Naive thymus-derived CD4-positive, alpha-beta T cell (primary cell): ENCODE measurements at places on chromosomes 6 and 20. TPM values are rescaled to one million over a fixed set of nuclear protein-coding genes. Genes with fewer than 3 reads are reported as not detected.

DNA sequence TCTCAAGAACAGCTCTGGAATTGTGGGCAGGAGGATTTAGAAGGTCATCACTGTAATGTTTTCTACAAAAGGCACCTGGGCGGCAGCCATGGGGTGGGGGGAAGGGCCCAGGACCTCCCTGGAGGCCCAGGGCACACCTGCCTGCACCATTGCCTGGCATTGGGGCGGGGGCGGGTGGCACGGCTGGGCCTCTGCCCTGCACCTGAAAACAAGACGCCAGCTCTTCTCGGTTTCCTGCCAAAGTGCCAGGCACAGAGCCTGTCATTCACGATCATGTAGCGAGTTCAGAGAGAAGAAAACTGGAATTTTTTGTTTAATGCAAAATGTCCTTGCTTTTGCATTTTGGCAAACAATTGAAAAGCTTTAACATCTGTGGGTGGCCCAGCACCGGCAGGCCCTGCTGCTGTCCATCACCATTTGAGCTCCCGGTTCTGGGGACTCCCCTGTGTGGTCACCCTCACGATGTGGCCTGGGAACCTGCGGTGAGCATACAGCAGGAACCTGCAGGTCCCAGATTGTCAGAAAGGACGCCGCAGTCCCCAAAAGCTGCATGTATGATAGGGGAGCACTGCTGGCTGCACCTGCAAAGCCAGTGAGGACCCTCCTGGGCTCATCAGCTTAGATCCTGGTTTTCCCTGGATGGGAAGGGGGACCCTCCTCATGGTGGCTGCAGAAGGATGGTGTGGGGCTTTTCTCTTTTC, 262.9 kb downstream of the CDH4 start:
- DNase-seq: no peak

GRCh38 chr20:51169813-51170212, 146.9 kb upstream of the KCNG1 start:
- DNase-seq: no peak

DNA sequence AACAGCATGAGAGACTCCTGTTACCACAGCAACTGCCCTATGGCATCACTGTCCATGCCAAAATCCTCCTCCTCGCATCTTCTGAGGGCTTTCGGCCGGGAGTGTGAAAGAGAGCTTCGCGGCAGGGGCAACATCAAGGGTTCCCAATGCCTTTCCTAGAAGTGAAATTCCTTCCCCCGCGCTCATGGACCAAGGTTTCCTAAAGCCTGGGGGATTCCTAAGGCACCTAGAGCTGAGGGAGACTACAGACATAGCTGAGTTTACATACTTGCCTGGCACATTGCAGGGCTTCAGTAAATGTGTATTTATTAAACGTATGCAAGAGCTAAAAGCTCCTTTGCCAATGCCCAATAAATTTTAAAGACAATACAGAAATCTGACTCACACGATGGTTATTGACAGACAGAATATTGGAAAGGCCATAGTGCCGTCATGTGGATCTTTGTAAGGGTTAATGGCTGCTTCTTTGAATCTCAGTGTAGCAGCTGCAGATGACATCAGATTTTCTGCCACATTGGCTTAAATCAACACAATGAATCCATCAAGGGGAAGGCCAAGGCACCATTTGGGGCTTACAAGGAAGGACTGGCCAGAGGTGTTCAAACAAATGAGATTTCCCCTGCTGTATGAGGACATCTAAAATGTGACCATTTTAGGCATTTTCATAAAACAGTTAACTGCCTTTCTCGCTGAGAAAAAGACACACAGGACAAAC, 281.2 kb upstream of the JARID2 start:
- DNase-seq: no peak

The DZANK1 gene
- total RNA-seq: 2.2 TPM

The LST1 gene
- total RNA-seq: 16.2 TPM
